Activated naive CD8-positive, alpha-beta T cell treated with anti-CD3 and anti-CD28 coated beads, Interleukin-2, amount 10 ng/mL, durations not matched to agents 7 days and 5 days (primary cell): ENCODE measurements at places on chromosomes 11 and 22. TPM values are rescaled to one million over a fixed set of nuclear protein-coding genes. Genes with fewer than 3 reads are reported as not detected.

GRCh38 chr22:46798366-46799350 lies 36.2 kb downstream of the TBC1D22A start:
- H3K27ac ChIP-seq, result peak overlapping the region; percentile 77
- peaks cover 23% of the 10 kb centered on the region for H3K4me1 ChIP-seq
- peak; percentile 83 for DNase-seq
- no peak overlapping the region for H3K4me3 ChIP-seq

Gene MOGAT2
- not detected for total RNA-seq

DNA sequence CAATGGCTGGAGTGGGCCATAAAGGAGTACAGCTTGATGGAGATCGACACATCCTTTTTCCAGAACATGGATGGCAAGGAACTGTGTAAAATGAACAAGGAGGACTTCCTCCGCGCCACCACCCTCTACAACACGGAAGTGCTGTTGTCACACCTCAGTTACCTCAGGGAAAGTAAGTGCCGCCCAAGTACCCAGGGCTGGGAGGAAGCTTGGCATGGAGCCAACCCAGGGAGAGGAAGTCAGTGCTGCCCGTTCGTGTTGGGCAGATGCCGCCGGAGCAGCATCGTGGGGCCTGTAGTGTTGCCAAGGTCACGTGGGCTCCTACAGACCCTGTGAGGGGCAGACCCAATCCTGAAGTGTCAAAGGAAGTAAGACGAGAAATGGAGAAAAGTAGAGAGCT lies 78.9 kb downstream of the FLI1 start:
- DNase-seq, result peak; percentile 40
- peaks cover 33% of the 10 kb centered on the region for H3K4me1 ChIP-seq
- peak overlapping the region; percentile 85 for H3K27ac ChIP-seq
- peaks cover 65% of the 10 kb centered on the region for H3K36me3 ChIP-seq

GRCh38 chr11:133999355-133999754 lies 42.6 kb upstream of the IGSF9B start:
- H3K36me3 ChIP-seq, result no peaks in the 10 kb centered on the region
- no peak for DNase-seq
- H3K4me3 ChIP-seq, result no peak overlapping the region
- H3K27ac ChIP-seq, result no peak overlapping the region

DNA sequence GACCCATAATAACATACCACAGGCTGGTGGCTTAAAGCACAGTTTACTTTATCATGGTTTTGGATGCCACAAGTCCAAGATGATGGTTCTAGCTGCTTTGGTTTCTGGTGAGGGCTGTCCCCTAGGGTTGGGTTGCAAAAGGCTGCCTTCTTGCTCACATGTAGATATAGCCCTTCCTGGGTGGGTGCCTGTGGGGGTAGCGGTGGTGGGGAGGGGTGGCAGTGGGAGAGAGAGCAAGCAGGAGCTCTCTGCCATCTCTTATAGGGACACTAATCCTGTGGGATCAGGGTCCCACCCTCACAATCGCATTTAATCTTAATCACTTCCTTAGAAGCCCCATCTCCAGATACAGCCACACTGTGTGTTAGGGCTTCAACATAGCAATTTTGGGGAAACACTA lies 245.0 kb downstream of the TBC1D22A start:
- H3K36me3 ChIP-seq, result peaks cover 5% of the 10 kb centered on the region
- no peak for DNase-seq
- no peak overlapping the region for H3K4me3 ChIP-seq

GRCh38 chr11:128279866-128280265 lies 307.5 kb downstream of the ETS1 start:
- DNase-seq, result no peak
- H3K4me1 ChIP-seq, result peaks cover under 1% of the 10 kb centered on the region
- no peaks in the 10 kb centered on the region for H3K36me3 ChIP-seq
- no peak overlapping the region for H3K27ac ChIP-seq

GRCh38 chr22:42217019-42217751 lies 53.3 kb downstream of the TCF20 start:
- peaks cover 29% of the 10 kb centered on the region for H3K4me1 ChIP-seq
- no peaks in the 10 kb centered on the region for H3K27me3 ChIP-seq
- DNase-seq, result no peak
- peak overlapping the region; percentile 50 for H3K27ac ChIP-seq
- peak overlapping the region; percentile 8 for H3K4me3 ChIP-seq

DNA sequence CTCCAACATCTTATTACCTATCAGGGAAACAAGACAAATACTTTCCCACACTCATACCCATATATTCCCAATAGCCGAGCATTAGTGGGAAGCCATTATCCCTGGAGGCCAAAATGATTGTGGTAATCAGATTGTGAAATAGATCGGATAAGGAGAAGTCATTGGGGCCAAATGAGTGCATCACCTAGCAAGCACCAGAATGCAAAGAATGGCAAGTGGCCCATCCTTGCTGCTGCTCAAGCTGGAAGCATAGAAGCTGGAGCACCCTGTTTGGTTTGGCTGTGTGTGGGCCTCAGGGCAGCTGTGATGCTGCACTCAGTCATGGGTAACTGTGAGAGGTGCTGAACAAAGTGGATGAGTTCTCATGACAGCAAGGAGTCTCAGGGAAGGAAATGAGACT lies 18.7 kb upstream of the DBX1 start:
- H3K27me3 ChIP-seq, result peaks cover 21% of the 10 kb centered on the region
- no peaks in the 10 kb centered on the region for H3K4me1 ChIP-seq
- DNase-seq, result no peak

DNA sequence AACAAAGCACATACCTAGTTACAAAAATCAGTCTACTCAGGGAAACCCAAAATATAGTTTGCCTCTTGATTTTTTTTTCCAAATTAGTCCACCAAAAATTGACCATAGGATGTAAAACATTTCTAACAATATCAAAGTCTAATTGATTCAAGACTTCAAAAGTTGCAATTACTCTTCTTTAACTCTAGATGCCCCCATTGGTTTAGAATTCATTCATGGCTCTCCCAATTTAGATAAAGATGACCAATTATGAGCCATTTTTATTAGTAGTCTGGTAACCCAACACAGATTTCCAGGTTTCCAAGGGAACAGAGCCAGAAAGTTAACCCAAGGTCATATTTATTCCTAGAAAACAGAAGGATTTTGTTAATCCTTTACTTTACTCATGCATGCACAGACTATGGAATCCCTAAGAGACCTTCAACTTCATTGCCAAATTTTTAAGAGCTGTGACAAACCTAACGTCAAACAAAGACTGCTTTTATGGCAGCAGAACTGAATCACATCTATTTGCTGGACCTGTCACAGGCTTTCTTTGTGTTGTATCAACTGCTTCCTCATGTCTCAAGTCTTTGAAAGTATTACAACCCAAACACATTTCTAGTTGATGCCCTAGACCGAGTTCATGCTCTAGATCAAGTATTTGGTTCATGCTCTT lies 55.3 kb downstream of the C22orf42 start:
- no peaks in the 10 kb centered on the region for H3K4me1 ChIP-seq
- no peak overlapping the region for H3K27ac ChIP-seq
- H3K27me3 ChIP-seq, result peaks cover 26% of the 10 kb centered on the region

DNA sequence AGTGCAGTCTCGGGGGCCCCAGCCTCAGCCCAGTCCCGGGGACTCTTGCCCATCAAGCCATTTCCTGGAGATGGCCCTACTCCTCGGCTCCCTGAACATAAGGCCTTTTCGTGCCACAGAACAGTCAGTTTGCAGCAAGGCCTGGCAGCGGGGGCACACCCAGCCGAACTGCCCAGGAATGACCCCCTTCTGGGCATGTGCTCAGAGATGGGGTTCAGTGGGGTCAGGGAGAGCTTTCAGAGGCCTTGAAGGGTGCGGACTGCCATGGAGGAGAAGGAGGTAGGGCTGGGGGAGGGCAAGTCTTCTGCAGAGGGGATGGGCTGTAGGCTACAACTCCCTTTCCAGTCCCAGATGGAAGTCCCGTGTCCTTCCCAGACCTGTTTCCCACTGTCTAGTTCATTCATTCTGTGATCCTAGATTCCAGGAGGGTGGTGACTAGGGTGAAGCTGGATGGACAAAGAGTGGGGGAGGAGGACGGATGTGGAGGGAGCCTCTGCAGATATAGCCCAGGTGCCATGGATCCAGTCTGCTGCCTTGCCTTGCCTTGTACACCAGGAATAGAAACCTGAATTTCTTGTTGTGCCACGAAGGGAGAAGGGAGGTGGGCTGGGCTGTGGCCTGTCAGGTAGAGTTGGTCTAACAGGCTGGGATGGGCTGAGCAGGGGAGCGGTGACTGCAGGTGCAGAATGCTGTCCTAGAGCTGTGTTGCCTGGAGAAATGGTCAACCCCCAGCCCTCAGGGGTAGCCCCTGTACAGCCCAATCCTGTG lies 14.2 kb upstream of the OMP start:
- no peaks in the 10 kb centered on the region for H3K36me3 ChIP-seq
- peaks cover 5% of the 10 kb centered on the region for H3K4me1 ChIP-seq
- H3K27ac ChIP-seq, result no peak overlapping the region
- H3K27me3 ChIP-seq, result no peaks in the 10 kb centered on the region
- no peak overlapping the region for H3K4me3 ChIP-seq

GRCh38 chr22:24731761-24732160 lies 42.8 kb downstream of the PIWIL3 start:
- peaks cover 34% of the 10 kb centered on the region for H3K27me3 ChIP-seq
- no peaks in the 10 kb centered on the region for H3K36me3 ChIP-seq
- no peaks in the 10 kb centered on the region for H3K4me1 ChIP-seq
- H3K4me3 ChIP-seq, result no peak overlapping the region
- no peak overlapping the region for H3K27ac ChIP-seq

Gene RTN4R
- 5.7 TPM for total RNA-seq

- no peaks in the 10 kb centered on the region for H3K36me3 ChIP-seq
- H3K27me3 ChIP-seq, result peaks cover 2% of the 10 kb centered on the region
- no peaks in the 10 kb centered on the region for H3K4me1 ChIP-seq
- H3K27ac ChIP-seq, result no peak overlapping the region
- no peak for DNase-seq
- H3K4me3 ChIP-seq, result no peak overlapping the region
Observed at GRCh38 chr11:19530505-19530904, 182.1 kb upstream of the NAV2 start.

Gene DRICH1
- 0.79 TPM for total RNA-seq

DNA sequence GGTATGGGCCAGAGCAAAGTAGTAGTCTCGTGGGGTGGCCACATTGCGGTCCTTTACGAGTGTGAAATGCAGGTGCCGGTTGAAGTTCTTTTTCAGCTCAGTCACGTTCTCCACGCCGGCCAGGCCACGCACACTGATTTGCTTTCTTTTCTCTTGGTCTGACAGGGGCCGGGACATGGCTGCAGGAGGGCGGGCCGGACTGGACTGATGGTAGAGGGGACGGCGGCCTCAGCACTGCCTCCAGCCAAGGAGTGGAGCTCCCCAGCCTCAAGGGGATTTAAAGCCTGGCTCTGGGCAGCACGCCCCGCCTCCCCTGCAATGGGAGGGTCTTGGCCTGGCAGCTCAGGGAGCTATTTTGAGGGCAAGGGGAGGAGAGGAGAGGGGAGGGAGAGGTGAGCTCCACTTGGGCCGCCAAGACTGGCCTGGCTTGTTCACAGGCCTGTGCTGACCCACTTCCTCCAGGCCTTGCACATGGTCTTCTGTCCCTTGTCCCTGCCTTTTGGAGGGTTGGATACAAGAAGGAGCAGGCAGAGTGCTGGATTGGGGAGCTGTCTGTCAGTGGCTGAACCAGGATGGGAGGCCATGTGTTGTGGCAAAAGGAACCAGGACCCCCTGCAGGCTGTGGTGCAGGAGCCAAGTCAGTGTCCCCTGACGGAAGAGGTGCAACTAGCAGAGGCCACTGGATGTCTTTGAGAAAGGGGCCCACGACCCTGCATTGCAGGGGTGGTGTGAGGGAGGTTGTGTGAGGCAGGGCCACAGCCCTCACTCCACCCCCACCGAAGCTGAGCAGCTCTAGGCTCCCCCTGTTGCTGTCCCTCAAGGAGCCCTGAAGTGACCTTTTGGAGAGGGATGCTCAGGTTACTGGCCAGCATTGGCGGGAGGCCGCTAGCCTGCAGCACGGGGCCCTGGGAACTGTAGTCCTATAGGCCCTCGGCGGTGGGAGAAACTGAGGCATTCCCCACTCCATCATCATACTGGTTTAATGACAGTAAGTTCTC lies at the start of gene PYGM:
TSS of gene PYGM (minus strand) at position 253 of the 998 bp plus-strand sequence. CDS start at position 177, 76 bp downstream.
- peak; percentile 36 for DNase-seq
- H3K27me3 ChIP-seq, result no peaks in the 10 kb centered on the region
- peaks cover 52% of the 10 kb centered on the region for H3K4me1 ChIP-seq
- peak within 1 kb of the TSS; percentile 77 for H3K4me3 ChIP-seq
- peaks cover 17% of the 10 kb centered on the region for H3K36me3 ChIP-seq
- peak within 1 kb of the TSS; percentile 88 for H3K27ac ChIP-seq

GRCh38 chr11:116710762-116711161 lies 62.0 kb downstream of the BUD13 start:
- H3K27me3 ChIP-seq, result peaks cover 28% of the 10 kb centered on the region
- H3K36me3 ChIP-seq, result no peaks in the 10 kb centered on the region
- no peak for DNase-seq
- H3K27ac ChIP-seq, result no peak overlapping the region

DNA sequence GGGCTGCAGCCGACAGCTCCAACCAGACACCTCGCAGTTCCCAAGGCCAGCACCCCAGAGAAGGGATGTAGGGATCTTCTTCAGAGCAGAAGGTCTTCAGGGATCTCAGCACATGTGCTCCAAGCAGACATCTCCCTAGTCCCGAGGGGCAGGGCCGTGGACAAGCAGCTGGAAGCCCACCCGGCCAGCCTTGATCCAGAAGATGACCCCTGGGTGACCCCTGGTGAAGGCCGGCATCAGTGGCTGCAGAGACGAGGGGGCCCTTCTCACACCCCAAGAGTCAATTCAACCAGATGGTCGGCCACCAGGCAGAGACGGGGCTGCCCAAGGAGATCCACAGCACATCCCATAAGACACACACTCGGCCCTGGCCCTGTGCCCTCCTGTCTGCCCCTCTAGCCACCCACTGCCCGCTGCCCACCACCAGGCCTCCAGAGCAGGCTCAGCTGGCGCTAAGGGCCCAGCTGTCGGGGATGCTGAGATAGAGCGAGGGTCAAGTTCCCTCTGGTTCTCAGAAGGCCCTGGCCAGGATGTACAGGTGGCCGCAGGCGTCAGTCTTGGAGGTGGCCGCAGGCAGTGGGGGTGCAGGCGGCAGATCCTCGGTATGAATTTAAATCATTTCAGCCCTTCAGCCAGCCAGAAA lies 168.3 kb downstream of the BRD1 start:
- peaks cover 2% of the 10 kb centered on the region for H3K36me3 ChIP-seq
- no peak overlapping the region for H3K4me3 ChIP-seq
- no peaks in the 10 kb centered on the region for H3K27me3 ChIP-seq
- H3K4me1 ChIP-seq, result peaks cover 17% of the 10 kb centered on the region
- no peak for DNase-seq

- H3K27me3 ChIP-seq, result no peaks in the 10 kb centered on the region
- no peak for DNase-seq
- no peak overlapping the region for H3K27ac ChIP-seq
- H3K36me3 ChIP-seq, result no peaks in the 10 kb centered on the region
- no peak overlapping the region for H3K4me3 ChIP-seq
Observed at GRCh38 chr22:42275176-42275575, 4.7 kb upstream of the TCF20 start.

Gene MS4A7
- 0.99 TPM for total RNA-seq

- peaks cover 8% of the 10 kb centered on the region for H3K36me3 ChIP-seq
- no peaks in the 10 kb centered on the region for H3K27me3 ChIP-seq
- peak overlapping the region; percentile 89 for H3K27ac ChIP-seq
- no peak for DNase-seq
- H3K4me3 ChIP-seq, result no peak overlapping the region
Observed at GRCh38 chr22:26665813-26666231, 8.4 kb downstream of the MIAT start.

Gene PIH1D2
- total RNA-seq, result not detected

Gene SMCO4
- total RNA-seq, result 8.9 TPM
